ENCODE measurements at places on chromosomes 4 and X.

- DNase-seq = no peak
These were observed 337.3 kb upstream of the HS3ST1 start for GRCh38 chr4:11765849-11766453.

DNA sequence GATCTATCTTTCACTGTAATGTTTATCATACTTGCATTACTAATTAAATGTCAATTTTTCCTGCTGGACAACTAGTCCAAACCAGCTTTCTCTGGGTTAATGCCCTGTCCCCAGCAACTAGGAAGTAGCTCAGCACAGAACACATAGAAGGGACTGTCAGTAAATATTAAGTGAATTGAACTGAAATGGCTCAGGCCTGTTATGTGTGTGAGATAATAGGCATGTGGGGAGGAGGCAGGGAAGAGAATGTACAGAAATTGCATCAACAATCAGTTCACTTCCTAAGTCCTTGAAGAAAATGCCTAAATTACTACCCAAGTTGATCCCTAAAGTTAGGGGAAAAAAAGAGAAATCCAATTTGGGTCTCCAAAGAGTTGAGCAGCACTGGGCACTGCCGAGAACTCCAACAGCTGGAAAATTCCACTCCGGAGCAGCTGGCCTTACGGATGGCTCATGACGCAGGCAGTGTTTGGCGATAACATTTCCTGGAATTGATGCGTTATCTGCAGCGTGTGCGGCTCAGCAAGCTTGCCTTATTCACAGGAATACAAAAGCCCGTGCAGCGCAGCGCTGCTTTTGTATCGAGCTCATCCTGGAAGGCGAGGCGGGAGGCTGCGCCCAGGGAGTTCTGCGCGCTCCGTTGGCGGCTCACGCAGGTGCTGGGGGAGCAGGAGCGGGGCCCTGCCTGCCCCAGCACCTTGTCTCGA, 297.3 kb upstream of the LCORL start:
- DNase-seq = no peak

GRCh38 chrX:46673620-46674359, 85.1 kb downstream of the SLC9A7 start:
- DNase-seq = no peak

DNA sequence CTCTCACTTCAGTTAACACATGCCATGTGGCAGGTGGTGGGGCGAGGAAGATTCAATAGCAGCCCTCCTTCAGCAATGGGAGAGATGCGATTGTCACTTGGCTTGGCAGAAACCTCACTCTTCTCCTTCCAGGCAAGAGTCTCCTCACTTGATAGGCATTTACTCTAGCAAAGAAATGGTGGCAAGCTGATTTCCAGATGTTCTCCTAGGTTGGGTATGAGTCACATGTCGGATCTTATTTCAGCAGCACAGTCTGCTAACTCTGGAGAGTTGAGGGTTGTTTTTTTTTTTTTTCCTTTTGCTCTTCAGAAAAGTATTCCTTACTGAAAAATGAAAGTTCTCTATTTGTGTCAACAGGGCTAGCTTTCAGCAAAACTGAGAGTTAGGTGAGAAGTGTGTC, 119.5 kb upstream of the CHRDL1 start:
- DNase-seq = no peak

GRCh38 chrX:39174772-39175417, 373.6 kb downstream of the MID1IP1 start:
- no peak for DNase-seq

- DNase-seq = no peak
These were observed 311.4 kb upstream of the NDST4 start for GRCh38 chr4:115424852-115425251.

DNA sequence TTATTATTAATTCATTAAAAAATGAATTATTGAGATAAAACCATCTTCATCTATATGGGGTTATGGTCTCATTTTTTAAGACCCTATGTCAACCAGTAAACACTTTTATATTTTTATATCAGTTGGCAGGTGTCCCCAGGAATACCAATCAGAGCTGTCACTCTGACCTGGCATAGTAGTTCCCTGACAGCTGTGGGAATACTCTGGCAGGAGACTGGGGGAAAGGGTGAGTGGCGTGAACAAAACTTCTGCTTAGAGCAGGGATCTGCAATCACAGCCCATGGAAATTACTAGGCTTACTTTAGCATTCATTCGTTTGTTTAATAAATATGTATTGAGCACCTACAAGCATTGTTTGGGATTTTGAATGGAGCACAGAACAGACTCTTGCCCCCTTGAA, 254.1 kb upstream of the KLF3 start:
- DNase-seq = no peak

DNA sequence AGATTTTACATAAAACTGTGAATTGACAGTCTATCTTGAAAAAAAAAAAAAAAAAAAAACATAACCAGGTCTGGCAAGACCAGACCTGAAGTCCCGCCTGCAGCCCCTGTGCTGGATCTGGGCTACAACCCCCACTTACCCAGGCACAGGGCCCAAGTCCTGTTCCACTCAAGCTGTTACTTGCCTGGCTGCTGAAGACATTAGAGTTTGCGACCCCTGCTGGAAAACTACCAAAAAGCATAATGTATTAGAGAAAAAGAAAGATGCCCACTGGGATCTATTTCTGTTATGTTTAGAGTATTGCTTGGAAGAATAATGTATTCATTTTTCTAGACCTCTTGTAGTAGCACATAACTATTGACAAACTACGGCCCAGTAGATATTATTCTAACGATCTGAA, 4.7 kb downstream of the HS3ST1 start:
- peak; percentile 1 for DNase-seq

DNA sequence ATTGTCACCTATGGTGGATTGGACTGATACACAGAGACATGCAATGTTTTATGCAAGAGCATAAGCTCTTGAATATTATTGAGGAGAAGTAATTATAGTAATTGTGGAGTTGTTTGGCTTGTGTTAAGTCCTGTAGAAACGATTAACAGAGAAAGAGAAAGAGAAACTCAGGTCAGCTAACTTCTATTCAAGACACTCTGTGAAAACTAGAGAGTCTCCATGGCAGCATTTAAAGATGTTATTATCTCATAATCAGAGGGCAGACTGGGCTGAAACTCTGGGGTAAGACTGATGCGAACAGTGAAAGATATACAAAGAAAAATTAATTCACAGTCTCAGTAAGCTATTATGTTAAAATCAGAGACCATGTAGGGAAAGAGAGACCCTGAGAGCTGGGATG, 625.7 kb downstream of the FAT4 start:
- no peak for DNase-seq

DNA sequence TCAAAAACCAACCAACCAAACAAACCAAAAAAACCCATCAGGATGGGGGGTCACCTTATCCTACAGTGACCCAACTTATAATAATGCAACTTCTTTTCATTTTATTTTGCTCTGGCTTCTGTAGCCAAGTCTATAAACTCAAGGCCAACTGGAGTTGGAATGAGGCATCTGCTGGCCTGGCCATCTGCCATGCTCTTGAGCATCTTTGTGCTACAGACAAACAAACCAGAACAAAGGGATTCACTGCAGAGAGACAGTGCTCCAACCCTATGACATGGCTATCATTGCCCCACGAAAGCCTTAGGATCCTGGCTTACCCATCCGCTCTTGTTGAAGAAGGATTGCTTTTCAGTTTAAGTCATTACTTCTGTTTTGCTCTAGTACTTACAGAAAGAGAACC, 49.2 kb upstream of the SCRG1 start:
- DNase-seq = no peak

GRCh38 chrX:78119521-78120227, 15.6 kb downstream of the PGK1 start:
- no peak for DNase-seq

- no peak for DNase-seq
These were observed 20.0 kb downstream of the DDX3X start for GRCh38 chrX:41353985-41354384.

DNA sequence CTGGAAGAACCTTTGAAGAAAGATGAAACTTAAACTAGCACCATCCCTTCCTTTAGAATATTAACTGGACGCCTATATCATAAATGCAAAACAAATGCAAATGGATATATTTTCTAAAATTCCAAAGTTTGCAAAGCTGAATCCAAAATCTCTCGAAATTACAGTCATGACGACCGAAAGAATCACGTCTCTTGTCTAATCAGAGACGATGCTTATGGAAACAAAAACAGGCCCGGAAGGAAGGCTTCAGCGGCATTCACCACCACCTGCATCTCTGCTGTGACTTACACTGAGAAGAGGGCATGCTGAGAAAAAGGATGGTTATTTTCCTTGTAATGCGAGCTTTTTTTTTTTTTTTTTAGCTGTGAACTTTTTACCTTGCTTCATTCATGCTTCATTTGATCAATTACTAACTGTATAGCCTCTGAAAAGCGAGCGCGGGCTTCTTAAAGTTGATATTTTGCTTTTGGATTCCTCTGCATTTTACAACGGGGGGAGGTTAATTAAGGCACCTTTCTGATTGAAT, 209.3 kb downstream of the SOWAHB start:
- DNase-seq = no peak

GRCh38 chr4:117293784-117294183, 208.4 kb upstream of the TRAM1L1 start:
- DNase-seq = no peak

DNA sequence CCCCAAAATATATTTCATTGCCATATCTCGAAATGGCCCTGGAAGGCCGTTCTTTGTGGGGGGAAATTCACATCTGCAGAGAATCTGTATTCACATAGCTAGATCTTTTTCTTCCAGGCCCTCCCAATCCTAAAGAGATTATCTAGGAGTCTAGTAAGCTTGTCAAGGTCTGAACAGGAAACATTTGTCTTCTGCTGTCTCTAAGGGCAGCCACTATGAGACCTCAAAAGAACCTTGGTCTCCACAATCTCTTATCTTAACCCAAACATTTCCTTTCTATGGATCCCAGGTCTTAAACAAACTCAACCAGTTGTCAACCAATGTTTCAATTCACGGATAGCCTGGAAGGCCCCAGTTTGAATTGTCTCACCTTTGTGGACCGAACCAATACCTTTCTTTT, 45.0 kb downstream of the CRLF2 start:
- DNase-seq = no peak

DNA sequence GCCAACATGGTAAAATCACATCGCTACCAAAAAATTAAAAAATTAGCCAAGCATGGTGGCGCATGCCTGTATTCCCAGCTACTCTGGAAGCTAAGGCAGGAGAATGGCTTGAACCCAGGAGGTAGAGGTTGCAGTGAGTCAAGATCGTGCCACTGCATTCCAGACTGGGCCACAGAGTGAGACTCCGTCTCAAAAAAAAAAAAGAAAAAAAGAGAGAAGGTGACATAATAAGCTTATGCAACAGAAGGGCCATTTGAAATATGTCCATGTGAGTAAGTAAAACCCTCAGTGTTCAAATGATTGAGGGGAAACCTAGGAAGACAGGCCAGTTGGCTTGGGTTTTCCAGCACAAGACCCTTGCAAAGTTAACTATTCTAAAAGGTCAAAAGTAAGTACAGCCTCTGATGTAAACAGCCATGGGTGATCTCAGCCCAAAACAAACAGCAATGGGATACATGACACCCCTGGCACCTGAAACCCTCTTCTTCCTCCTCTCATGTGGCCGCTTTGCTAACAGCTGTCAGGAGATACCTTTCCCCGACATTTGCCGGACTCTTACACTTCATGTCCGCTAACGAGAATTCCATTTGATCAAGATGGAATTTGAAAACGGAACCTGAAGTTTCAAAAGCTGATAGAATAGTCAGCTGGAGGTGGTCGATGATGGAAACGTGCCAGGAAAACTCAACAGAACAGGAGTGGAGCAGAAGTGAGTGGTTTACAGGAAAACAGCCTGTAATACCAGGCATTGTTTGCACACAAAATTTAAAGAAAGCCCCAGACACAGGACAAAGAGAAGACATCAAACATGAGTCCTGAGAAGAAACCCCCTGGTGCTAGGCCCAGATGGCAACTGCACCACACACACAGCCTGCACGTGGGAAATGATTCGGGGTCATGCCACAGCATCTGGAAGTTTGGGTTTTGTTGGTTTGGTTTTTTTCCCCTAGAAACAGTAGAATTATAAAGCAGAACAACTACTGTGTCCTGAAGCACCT, 93.0 kb upstream of the STS start:
- DNase-seq = no peak

DNA sequence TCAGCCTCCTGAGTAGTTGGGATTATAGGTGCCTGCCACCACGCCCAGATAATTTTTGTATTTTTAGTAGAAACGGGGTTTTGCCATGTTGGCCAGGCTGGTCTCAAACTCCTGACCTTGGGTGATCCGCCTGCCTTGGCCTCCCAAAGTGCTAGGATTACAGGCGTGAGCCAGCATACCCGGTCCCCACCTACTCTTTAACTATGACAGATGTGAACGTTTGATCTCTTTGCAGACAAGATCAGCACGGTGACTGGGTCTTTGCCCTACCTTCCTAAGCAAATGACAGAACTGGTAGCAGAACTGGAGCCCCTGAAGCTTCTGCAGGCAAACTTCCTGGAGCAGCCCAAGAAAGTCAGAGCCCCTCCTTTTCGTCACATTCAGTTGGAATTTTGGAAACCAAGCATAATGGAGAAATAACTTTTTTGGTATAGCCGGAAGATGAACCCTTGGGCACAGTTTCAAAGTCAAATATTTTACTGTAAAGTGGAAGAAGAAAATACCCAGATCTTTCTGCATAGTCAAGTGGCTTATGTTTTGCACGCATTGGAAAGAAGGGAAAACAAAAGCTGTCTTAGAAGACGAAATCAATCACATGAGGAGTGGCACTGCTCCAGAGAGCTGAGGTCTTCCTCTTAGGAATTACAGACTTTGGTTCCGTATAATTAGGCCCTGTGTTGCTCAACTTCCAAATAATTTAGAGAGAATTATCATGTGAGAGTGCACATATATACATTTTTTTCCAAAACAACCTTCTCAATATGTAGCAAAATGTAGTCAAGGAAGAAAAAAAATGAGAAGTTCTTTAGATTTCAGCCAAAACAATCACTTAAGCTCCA, 90.6 kb downstream of the SORBS2 start:
- no peak for DNase-seq

DNA sequence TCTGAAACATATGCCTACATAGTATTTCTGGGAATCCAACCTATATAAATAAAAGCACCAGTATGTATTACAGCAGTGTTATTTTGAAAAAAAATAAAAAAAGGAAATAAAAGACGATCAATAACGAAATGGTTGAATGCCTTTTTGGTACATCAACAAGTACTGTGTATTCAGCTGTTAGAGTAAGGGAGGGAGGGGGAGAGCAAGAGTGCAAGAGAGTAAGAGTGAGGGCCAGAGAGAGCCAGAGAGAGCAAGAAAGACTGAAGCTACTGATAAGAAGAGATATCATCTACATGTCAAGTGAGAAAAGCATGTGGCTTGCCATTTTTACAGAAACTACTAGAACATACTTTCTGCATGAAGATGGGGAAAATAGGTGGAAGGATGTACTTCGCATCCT, 1.8 kb downstream of the SPIN4 start:
- DNase-seq = no peak
